ENCODE measurements at places on chromosomes 2 and 18.

- no peak for DNase-seq
These were observed 92.8 kb upstream of the NEDD4L start for GRCh38 chr18:57951117-57951796.

DNA sequence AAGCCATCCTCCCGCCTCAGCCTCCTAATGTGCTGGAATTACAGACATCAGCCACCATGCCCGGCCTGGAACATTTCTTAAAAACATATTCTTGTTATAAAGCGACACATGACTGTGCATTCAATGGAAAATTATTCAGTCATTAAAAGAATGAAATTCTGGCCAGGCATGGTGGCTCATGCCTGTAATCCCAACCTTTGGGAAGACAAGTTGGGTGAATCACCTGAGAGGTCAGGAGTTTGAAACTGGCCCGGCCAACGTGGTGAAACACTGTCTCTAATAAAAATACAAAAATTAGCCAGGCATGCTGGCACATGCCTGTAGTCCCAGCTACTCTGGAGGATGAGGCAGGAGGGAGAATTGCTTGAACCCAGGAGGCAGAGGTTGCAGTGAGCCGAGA, 21.6 kb upstream of the RPRD1A start:
- no peak for DNase-seq

DNA sequence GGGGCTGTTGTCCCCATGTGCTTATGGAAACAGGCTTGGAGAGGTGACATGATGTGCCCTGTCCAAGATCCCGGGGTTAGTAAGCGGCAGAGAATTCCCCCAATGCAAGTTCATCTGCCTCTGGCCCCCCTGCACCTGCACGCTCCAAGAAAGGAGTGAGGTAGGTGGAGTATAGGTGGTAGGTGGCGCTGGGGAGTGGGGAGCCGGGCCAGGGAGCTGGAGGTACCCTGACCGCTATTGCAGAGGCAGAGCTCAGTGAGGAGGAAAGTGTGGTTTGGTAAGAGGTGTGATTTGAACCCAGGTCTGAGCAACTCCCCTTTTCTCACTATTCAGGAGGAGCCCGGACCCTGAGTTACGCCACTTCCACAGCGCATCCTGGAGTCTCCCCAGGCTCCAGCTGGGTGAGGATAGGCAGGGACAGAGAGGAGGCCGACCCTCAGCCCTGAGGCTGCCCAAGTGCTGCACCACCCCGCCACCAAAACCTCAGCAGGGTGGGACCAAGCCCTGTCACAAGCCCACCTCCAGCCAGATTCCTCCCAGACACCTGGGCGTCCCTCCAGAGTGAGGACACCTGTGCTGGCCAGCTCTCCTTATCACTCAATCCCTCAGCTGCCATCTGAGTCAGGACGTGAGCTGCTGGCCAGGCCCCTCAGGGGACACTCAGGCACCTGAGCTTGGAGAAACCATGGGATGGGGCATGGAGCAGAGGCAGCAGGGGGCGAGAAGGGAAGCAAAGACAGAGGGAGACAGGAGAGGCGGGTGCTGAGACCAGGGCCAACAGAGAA, 5.6 kb downstream of the HAAO start:
- DNase-seq = no peak

GRCh38 chr2:199509403-199509802, 51.7 kb upstream of the SATB2 start:
- no peak for DNase-seq

GRCh38 chr2:54054271-54054670, 61.1 kb upstream of the ACYP2 start:
- DNase-seq = no peak

DNA sequence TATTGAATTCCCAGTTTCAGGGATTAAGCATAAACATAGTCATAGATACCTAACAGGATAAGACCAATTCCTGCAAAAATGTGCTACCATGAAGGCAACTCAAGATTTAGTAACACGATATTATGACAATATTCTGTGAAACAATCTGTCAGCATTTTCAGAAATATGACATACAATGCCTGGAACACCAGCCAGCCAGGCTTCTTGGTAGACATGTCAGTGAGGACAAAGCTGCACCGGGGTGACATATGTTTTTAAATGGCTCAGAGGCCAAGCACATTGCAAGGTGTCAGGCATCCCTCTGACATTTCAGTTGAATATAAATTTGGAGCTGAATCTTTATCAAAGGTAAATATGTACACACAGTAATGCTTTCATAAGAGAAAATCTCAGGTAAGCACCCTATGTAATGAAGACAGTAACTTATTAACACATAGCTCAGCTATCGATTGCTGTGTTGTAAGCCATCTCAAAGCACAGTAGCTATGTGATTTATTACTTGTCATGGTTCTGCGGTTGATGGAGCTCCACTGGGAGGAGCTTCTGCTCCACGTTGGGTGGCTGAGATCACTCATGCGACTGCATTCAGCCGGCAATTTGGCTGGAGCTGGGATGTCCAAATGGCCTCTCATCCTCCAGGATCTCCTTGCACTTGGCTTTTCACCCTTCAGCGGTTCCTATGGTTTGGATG, 31.9 kb upstream of the EML6 start:
- DNase-seq = no peak

DNA sequence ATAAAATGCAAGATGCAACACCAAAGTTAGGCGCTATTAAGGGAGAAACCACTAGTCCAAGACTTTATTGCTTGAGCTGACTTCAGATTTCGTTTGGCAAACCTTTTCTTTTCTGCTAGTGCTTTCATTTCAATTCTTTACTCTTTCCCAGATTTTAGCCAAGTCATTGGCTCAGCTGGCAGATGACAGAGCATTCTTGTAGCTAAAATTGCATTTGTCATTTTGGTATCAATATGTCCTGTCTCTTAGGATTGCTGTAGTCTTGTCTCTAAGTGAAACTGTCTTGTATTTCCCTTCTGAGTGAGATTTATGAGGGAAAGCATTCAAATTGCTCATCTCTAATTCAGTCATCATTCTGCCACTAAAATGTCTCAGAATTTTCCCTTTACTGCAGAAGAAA, 335.1 kb downstream of the METTL4 start:
- no peak for DNase-seq

DNA sequence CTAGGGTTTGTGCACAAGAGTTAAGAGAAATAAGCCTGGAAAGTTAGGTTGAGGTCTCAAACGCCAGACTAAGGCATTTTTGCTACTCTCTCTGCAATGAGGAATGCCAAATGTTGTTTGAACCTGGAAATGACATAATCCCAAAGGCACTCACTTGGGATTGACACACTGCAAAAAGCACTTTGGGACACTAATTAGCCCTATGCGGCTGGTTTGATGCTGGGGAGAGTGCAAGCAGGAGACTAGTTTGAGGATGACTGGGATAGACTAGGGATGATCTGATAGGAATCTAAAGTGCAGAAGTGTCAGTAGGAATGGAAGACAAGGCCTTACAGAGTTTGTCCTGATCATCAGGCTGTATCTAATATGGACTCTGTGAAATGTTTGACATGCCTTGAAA, 469.0 kb downstream of the SLC4A3 start:
- no peak for DNase-seq

GRCh38 chr2:224155896-224156295, 116.8 kb upstream of the SERPINE2 start:
- no peak for DNase-seq

DNA sequence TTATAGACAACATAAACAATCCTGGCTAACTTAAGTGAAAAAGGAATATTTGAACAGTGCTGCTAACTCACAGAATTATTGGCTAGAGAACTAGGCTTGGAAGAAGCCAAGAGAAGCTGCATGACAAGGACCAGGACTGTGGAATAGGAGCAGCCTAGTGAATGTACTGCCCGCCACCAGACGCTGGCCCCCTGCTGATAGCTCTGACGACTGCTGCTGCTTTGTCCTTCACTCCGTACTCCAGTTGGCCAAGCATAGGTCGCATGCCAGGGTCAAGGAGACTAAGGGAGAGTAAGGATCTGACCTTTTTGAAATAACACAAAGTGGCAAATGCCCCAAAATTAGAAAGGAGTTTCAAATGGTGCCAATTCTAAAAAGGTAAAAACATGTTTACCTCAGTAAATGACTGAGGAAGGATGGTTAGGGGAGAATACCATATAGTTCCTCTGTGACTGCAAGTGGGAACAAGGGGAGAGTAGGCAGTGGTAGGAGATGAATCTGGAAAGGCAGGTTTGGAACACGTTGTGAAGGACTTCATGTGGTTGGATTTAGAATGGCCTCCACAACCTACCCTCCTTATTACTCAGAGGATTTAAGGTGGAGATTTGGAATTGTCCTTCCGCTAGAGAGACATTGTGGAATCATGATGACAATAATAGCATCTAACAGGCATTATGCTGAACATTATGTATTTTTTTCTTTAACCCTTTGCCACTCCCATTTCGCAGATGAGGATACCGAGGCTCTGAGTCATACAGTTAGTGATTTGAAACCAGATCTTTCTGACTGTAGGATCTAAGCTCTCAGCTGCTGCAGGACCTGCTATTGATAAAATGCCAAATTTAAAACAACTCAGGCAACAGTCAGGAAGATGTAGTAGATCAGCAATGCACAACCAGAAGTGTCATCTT, 19.5 kb downstream of the STRADB start:
- DNase-seq = no peak

- no peak for DNase-seq
These were observed 68.6 kb downstream of the STEAP3 start for GRCh38 chr2:119292226-119292625.

GRCh38 chr2:56179931-56180330, 3.9 kb upstream of the CCDC85A start:
- DNase-seq = no peak

- DNase-seq = no peak
These were observed 53.2 kb downstream of the USP14 start for GRCh38 chr18:211582-211981.

- no peak for DNase-seq
These were observed 909 bp upstream of the NRXN1 start for GRCh38 chr2:51032751-51033330.

GRCh38 chr2:181466661-181467576, 9.7 kb downstream of the ITGA4 start:
- DNase-seq = no peak

GRCh38 chr2:10303694-10304378, 1.1 kb downstream of the HPCAL1 start:
- no peak for DNase-seq

GRCh38 chr2:175889701-175890302, 112.3 kb downstream of the LNPK start:
- DNase-seq = no peak

DNA sequence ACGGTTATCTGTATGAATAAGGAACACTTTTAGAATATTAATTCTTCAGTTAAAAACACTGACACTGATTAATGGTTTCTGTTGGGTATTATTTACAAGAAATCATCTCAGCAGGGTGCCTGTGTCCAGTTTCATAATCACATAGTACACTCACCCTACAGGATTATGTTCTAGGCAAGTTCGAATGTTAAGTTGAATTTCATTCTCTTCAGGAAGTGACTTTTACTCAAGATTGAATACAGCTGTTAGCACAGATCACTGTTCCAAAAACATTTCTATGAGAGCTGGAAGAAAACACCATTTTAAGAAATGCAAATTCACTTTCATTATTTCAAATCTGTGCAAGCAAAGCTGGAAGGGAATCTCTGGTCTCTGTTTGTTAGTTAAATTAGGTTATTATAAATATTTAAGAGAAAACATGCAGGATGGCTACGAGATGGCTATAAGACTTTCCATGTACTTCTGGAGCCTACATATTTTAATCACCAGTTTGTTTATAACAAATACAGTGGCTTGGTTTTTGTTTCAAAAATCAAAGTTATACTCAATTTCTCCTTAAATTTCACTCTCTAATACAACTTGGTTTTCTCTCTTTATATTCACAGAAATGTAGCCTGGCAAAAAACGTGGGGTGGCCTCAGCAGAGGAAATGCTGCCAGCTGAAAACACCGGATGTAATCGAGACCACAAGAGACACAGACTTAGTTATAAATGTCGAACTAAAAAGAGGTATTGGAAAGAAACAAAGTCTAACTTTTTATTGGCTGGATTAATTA, 65.8 kb downstream of the RBMS1 start:
- DNase-seq = peak; percentile 51

- no peak for DNase-seq
These were observed 773.7 kb downstream of the TSN start for GRCh38 chr2:122528958-122529705.

- DNase-seq = no peak
These were observed 29.8 kb upstream of the DNMT3A start for GRCh38 chr2:25371253-25372241.

GRCh38 chr2:176592216-176592615, 323.0 kb downstream of the MTX2 start:
- no peak for DNase-seq

DNA sequence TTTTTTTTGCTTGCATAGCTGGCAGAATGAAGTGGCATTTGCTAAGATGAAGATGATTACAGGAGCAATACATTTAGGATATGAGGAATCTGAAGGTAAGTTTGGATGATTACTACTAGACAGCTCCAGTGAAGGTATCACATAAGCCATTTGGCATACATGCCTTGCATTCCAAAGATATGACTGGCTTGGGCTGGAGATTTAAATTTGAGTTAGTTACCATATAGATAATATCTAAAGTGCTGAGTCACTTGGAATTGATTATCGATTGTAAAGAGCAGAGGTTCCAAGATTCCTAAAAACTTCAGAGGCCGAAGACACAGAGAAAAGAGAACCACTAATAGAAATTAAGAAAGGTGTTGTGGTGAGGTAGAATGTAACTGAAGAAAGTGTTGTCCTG, 1026.4 kb downstream of the DSC3 start:
- no peak for DNase-seq

DNA sequence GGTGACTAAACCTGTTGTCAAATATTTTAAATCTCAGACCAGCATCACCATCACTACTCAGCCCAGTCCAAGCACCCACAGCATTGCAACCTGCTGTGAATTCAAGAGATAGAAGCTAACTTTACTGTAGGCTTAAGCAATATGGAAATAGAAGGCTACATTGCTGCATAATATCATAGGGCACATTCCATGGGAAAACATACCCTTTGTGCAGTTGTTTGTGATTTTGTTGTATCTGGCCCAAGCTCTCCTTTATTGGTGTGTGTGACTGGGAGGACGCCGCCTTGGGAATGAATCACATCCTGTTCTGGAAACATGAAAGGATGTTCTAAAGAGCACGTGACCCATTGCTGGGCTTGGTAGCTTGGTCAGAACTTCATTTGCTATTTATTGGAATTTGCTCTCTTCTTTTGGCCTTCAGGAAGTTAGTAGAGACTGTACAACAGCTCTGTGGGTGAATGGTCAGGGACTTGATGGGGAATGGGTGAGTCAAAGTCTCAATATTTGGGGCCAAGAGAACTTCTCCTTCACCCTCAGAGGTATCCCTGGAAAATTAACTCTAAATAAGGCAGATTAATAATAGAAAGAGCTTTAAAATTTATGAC, 106.8 kb upstream of the SERPINE2 start:
- no peak for DNase-seq

- no peak for DNase-seq
These were observed 78.3 kb downstream of the MBP start for GRCh38 chr18:77054288-77054605.
